ENCODE measurements at places on chromosomes 13 and 19.

GRCh38 chr19:51726049-51726448 lies 2.3 kb upstream of the HAS1 start:
- no peak for DNase-seq

DNA sequence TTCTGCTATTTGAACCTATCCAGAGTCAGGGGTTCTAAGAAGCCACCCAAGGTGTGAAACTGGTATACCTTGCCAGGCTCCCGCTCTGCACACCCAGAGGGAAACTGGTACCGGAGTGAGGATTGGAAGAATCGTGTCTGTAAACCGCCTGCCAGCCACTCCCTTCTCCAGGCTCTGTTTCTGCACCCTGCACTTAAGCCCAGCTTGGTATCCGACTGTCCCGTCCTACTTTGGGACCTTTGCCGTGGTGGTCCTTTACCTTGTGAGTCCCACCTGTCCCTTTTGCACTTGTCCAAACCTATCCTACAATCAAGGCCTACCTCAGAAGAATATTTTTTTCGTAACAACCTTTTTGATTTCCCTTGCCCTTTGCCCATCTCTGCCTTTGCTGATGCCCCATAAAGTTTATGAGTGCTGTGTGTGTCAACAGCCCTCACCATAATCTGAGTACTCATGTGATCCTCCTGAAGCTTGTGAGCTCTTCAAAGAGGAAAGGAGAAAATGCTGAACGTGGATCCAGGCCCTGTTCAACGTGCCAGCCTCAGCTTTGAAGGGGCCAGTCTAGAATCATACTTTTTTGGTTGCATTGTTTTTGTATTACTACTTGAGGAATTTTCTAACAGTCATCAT lies 44.7 kb downstream of the GARRE1 start:
- DNase-seq: no peak

GRCh38 chr13:42076309-42076713 lies 27.9 kb downstream of the DGKH start:
- no peak for DNase-seq

GRCh38 chr13:83839146-83839545 lies 43.1 kb downstream of the SLITRK1 start:
- no peak for DNase-seq

DNA sequence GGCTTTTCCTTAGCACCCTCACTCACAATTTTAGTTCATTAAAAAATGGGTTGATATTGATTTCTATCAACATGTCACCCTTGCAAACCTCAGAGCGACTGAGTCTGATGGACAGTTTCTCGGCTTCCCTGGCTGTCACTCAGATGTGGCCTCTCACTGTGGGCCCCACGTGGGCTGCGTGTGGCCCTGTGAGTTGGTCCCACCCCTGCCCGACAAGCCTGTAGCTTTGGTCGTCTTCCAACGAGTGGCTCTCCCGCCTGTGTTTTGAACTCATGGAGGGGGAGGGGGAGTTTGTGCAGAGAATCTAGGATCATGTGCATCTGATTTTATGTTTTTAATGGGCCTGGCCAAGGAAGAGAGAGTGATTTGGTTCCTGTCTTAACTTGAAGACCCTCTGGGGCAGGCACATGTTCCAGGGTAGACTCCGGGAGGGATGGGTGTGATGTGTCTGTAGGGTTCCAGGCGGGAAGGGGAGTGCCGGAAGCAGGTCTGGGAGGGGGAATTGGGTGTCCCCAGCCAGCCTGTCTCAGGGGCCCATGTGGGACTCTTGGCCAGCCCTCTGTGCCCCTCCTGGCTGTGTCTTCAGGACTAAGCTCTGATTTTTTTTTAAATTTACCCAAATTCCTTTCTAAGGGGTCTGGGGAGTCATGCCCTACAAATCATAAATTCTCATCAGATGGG lies 18.9 kb downstream of the ATP11A start:
- DNase-seq: no peak

DNA sequence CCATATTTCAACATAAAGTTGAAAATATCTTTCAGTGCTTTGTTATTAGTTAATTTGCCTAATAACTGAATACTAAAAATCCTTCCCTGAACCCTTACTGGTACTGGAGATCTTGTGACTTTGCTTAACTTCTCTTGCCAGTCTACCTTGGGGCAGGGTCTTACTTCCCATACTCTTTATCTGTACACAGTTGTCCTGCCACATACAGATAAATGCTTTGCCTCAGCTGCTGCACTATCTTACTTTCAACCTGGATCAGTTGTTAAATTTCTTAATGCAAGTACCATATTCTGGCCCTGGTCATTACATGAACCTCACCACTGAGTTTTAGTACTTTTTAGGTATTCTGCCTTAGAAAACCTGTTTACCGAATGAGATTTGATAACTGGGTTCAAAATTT lies 107.6 kb downstream of the PIBF1 start:
- DNase-seq: peak; percentile 5

DNA sequence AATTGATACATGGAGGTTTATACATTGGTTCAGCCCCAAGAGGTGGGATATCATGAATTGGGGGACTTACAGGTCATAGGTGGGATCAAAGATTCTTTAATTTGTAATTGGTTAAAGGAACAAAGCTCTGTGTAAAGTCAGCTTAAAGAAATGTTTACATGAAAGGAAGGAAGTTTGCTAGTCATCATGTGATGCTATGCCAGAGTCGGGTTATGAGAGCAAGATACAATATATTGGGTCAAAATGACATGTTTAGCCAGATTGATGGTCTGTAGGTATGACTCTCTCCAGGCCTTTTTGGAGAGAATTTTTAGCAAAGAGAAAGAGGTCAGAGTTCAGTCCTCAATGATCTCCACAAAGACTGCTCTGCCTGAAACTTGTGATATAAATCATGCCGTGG lies 5.3 kb upstream of the CYSLTR2 start:
- DNase-seq: no peak

GRCh38 chr19:5719274-5719960 lies 529 bp downstream of the LONP1 start:
- no peak for DNase-seq

GRCh38 chr13:32073180-32073864 lies 41.7 kb downstream of the FRY start:
- no peak for DNase-seq

- DNase-seq: no peak
Measured at GRCh38 chr19:44960906-44961728, 5.9 kb downstream of the CLPTM1 start.

- no peak for DNase-seq
Measured at GRCh38 chr19:30704771-30705330, 332.7 kb downstream of the ZNF536 start.

GRCh38 chr13:40457929-40458719 lies 208.3 kb downstream of the FOXO1 start:
- no peak for DNase-seq

- no peak for DNase-seq
Measured at GRCh38 chr13:28743499-28744083, 24.8 kb upstream of the SLC46A3 start.

DNA sequence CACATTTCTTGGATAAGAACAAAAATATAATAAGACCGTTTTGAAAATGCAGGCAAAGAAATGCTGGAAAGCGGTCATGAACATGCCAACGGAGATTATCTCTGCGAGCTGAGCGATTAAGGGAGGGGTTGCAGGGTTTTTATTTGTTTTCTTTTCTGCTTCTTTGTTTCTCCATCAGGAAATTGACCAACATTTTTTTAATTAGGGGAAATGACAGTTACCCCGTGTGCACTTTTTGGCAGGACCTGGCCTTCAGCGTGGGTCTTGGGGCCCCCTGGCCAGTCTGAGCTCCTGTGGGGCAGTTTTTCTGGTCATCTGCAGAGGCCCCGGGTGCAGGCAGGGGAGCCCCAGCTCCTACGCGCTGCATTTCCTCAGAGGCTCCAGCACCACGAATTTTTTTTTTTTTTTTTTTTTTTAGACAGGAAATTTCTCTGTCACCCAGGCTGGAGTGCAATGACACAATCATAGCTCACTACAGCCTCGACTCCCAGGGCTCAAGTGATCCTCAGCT lies 31.3 kb upstream of the HOMER3 start:
- DNase-seq: no peak

DNA sequence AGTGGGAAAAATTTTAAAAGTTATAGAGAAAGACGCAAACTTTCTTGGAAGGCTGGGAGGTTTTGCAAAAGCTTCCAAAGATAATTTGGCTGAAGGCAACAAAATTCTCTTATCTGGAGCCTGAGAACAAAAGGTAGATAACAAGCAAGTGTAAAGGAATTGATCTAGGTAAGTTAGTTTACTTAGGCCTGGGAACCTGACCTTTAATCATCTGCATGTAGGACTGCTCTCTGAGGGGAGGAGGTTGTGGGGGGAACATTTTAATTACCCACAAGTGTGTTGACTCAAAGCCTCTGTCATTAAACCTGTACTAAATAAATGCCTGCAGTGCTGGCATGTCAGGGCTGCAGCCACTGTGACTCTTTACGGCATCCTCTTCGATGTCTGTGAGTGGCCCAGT lies 532.3 kb upstream of the SLITRK5 start:
- DNase-seq: no peak

DNA sequence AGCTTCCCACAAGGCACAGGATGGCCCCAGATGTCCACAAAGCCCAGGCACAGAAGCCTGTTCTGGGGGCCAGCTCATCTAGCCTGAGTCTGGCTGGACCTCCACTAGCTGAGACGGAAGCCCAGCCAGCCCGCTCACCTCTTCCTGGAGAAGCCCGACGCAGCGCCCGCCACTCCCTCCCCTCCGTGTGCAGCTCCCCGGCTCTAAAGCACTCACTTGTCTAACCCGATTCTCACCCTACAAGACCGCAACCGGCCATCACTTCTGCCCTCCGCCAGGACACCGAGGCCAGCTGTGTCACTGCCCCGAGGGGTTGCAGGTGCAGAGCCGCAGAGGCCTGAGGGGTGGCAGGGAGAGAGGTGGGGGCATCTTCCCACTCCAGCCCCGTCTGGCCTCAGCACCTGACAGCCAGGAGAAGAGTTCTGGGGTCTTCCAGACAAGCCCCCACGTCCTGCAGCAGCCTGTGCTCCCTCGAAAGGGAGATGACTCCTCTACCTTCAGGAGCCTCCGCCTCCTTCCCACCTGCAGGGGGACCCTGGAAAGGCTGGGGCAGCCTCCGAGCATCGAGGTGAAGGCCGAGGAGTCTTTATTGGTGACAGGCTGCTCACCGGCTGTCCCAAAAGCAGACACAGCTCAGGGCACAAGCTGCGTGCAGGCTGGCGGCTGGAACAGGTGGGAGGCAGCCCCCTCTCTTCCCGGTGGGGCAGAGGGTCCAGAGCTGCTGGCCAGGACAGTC lies 5.9 kb upstream of the DIRAS1 start:
- DNase-seq: no peak

GRCh38 chr19:34766386-34766785 lies 6.6 kb downstream of the ZNF599 start:
- no peak for DNase-seq

DNA sequence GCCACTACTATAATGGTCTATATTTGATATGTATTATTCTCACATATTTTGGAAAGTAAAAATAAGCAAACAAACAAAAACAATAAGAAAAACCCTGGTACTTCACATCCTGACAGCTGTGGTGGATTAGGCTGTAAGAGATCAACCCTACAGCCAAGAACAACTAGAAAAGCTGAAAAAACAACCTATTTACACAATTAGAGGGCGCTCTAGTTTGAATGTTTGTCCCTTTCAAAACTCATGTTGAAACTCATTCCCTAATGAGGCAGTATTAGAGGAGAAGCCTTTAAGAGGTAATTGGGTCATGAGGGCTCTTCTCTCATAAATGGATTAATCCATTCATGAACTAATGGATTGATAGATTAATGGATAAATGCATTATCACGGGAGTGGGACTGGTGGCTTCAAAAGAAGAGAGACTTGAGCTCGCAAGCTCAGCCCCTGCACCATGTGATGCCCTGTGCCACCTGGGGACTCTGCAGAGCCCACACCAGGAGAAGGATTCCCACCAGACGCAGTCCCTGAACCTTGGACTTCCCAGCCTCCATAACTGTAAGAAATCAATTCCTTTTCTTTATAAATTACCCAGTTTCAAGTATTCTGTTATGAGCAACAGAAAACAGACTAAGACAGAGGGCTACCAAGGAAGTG lies 733.9 kb upstream of the ARGLU1 start:
- no peak for DNase-seq

- no peak for DNase-seq
Measured at GRCh38 chr13:65856431-65856830, 1373.7 kb downstream of the PCDH9 start.

DNA sequence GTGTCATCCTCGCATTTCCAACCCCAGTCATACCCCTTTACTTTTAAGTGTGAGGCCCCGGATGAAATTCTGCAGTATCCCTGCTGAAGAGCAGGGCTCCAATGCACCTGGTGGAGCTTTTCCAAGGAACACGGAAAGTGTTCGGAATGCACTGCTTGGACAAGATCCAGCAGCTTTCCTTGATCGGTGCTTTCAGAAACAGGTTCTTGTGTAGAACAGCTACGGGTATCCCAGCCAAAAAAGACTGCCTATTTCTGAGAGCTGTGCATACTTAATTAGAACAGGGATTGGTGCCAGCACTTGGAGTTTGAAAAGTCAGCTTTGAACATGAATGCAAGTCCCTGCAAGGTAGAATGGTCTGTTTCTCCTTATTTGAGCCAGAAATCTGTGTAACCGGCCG lies 87.2 kb upstream of the C1QTNF9B start:
- no peak for DNase-seq

- DNase-seq: no peak
Measured at GRCh38 chr13:82088781-82089180, 1747.9 kb upstream of the SPRY2 start.

DNA sequence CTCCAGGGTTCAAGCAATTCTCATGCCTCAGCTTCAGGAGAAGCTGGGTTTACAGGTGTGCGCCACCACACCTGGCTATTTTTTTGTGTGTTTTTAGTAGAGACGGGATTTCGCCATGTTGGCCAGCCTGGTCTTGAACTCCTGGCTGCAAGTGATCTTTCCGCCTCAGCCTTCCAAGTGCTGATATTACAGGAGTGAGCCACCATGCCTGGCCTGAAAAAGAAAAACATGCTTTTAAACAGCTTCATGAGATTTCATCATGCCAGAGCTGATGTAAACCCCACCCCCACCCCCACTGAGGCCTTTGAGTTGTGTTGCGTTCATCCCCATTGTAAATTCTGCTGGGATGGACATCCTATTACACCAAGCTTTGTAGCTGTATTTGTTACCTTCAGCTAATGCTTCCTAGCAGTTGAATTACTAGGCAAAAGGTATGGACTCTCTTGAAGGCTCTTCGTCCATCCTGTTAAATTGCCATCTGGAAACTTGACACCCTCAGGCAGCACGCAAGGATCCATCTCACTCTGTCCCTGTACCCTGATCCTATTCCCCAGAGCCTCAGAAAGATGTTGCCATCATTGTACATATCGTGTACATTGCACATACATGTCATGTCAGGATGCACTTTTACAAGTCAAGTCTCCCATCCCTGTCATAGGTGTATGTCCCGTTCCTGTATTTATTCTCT lies 47.3 kb downstream of the NFIX start:
- no peak for DNase-seq

DNA sequence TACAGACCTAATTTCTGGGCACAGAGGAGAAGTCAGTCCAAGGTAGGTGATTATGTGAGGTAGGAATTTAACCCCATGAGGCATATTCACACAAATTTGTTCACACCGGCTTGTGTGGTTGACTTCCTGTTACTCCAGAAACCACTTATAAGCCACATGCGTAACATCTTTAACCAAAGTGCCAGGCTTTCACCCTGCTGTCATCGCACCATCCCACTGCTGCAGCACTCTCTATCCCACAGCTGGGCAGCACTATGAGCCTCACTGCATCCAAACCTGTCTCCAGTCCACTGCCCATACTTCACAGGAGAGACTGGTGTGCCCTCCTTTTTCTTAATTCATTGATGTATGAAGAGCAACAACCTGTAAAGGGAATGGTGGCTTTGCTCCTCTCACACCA lies 128.2 kb upstream of the ARGLU1 start:
- no peak for DNase-seq

GRCh38 chr19:39525205-39525604 lies 7.4 kb downstream of the EID2B start:
- no peak for DNase-seq
